ENCODE measurements at places on chromosomes 6 and 20.

DNA sequence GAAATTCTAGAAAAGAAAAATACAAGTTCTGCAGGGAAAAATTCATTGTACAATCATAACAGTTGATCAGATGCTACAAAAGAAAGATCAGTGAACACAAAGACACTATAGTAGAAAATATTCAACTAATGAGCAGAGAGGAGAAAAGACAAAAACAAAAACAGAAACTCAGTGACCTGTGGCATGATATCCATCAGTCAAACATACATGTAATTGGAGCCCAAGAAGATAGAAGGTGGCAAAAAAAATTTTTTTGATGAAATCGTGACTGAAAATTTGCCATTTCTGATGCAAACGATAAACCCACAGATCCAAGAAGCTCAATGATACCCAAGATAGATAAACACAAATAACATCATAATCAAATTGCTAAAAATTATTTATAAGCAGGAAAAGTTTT lies 13.1 kb upstream of the FOXQ1 start:
- DNase-seq = no peak

DNA sequence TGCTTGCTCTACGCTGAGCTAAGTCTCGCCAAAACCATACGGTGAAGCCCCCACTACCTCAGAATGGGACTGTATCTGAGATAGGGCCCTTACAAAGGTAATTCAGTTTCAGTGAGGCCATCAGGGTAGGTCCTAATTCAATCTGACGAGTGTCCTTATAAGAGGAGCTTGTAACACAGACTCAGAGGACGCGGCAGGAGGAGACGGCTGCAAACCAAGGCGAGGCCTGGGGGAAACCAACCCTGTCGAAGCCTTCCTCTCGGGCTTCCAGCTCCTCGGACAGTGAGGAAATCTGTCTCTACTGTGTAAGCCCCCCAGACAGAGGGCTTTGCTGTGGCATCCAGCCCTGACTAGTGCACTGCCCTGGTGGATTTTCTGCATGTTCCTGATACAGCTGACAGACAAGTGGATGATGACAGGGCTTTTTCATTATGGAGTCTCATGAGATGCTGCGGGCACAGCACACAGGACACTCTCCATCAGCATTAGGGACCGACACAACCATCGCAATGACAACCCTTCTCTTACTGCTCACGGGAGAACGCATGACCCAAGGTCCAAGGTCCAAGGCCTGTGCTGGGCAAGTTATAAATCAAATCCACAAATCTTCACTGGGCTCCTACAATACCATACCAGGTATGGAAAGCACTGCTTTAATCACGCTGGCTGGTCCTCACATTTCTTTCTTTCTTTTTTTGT lies 48.2 kb downstream of the SSR1 start:
- DNase-seq = no peak

- no peak for DNase-seq
Measured at GRCh38 chr6:137867685-137868509, 838 bp downstream of the TNFAIP3 start.

DNA sequence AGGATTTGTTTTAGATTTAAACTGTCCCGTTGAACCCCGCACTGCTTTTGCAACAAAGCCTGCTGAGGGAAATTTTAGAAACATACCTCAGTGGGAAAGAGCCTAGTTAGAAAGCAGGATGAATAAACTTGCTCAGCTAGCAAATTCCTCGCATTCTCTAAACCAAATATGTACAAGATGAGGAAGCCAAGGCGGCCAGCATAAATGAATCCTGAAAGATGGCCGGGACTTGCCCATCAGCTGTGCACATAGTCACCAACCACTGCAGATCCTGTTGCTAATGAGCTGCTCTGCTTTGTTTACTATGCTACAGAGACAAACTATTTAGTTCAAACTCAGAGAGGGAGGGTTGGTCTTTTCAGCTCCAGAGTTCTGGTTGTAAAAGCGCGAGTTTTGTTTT lies 49.0 kb downstream of the TMEM170B start:
- no peak for DNase-seq

- no peak for DNase-seq
Measured at GRCh38 chr6:106063448-106063850, 22.7 kb upstream of the PRDM1 start.

- peak; percentile 35 for DNase-seq
Measured at GRCh38 chr6:10951675-10952282, 64.9 kb downstream of the SYCP2L start.

DNA sequence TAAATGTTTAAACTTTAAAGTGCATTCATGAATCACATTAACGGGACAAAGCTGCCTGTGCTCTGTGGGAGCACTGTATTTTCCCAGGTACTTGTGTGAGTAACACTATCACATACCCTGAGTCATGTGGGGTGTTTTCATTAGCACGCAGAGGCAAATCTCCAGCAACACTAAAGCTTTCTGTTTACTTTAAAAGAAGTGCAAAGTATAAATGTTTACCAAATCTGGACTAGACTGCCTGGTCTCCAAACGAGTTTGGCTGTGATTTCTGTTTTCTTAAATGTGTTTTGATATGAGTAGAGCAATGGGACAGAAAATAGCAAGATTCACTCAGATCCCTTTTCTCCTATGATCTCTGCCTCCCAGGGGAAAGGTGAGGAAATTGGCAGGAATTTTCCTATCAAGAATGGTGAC lies 28.8 kb upstream of the RIPPLY2 start:
- no peak for DNase-seq

DNA sequence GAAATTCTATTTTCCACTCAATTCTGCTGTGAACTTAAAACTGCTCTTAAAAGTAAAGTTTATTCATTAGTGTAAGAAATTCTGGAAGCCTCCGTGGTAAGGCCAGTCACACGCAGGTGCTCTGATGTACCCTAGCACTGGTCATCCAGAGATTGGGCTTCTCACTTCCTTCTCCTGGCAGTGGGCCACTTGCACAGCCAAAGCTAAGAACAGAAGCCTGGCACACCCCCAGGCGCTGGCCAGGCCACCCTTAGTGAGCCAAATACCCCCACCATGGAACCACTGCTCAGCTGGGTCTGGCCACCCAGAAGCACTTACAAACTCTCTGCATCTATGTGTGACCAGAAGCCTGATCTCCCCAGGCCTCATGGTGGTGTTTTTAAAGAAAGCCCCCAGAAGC lies 35.3 kb upstream of the ARFGEF2 start:
- DNase-seq = no peak

DNA sequence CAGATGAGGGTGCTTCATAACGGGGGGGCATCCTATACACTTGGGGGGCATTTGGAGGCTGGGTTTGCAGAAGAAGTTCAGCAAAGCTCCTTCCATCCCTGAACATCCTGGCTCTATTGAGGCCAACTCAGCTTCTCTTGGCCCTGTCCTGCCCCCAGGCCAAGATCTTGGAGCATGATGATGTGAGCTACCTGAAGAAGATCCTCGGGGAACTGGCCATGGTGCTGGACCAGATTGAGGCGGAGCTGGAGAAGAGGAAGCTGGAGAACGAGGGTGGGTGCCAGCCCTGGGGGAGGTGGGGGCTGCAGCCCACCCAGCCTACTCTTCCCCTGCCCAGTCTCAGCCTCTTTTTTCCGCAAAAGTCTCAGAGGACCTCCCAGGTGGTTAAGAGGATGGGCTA lies 17.2 kb downstream of the GDAP1L1 start:
- no peak for DNase-seq

- no peak for DNase-seq
Measured at GRCh38 chr20:38917657-38918056, 8.6 kb upstream of the FAM83D start.

- DNase-seq = no peak
Measured at GRCh38 chr20:32089637-32090362, 19.7 kb upstream of the TM9SF4 start.

- no peak for DNase-seq
Measured at GRCh38 chr6:35023091-35024000, 117.8 kb downstream of the TCP11 start.

DNA sequence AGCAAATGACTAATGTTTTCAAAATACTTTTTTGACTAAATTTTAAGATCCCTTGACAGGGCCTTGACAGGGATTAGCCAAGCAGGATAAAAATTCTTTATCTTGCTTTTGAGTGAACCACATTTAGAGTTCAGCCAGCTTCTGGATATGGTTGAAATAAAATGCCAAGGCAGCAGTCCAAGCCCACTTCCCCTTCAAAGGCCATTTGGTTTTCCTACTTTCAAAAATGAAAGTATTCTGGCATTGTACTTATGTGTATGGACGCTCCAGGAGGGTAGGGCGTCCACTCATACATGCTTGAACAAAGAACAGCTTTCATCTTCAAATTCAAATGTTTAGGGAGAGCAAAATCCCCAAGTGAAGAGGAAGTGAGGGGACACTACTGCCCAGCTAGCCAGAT lies 82.3 kb upstream of the BCLAF1 start:
- no peak for DNase-seq

DNA sequence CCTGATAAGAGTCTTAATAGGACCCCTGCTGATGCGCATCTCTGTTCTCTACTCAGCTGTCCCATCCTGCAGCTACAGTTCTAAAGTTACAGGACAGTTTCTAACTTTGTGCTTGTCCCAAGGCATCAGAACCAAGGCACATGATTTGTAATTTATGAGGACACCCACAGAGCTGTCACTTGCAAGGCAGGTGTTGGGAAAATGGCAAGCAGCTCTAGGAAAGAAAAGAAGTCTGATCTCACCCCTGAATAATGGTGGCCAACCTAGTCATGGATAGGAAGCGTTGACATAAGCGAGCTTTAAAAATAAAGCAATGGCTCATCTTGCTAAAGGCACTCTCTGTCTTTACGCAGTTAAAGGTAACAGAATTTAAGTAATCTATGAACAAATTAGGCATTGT lies 127.6 kb upstream of the VGLL2 start:
- no peak for DNase-seq

DNA sequence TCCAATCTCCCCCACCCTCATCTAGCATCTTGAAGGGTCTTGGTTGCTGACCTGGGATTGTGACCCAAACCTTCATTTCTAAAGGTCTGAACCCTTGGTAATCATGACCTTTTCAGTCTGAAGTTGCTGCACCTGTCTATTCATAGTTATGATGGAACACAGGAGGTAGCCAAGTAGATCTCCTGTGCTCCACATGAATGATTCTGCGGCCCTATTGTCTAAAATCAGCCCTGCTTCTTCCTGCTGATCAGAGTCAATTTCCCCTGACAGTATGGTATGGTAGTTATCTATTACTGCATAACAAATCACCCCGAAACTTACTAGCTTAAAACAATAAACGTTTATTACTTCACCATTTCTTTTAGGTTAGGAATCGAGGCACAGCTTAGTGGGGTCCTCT lies 9.0 kb downstream of the OR2B6 start:
- DNase-seq = peak; percentile 11

- DNase-seq = no peak
Measured at GRCh38 chr6:119310486-119311036, 39.0 kb downstream of the MAN1A1 start.

DNA sequence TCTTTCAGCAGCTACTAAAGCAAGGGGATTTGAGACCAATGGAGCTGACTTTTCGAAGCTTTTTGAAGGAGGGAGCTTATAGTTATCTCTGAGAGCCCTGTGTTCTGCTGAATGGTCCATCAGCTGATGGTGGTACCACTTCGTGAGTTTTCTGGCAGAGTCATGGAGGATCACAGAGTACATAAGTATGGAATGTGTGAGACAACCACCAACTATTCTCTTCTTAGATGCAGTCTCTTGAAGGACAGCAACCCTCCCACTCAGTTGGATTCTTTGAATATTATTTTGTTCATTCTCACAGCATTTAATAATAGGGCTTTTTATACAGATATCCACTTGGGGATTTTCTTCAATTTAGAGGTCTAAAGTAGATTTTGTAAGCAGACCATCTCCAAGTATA lies 75.3 kb downstream of the ELOVL2 start:
- DNase-seq = no peak

DNA sequence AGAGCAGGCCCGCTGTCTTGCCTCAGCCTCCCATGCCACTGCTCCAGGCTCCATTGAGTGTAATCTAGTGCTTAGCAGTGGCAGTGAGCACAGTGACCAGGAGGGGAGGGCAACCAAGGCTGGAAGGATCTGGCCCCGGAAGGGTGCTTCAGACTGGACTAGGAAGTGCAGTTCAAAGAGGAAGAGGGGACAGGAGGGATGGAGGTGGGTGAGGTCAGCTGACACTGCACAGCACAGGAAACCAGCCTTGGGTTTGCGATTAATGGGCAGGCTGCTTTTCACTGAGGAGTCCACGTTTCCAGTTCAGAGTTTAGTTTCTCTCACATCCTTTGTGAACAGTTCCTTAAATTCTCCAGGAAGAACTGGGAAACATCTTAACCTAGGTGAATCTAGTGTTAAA lies 46.9 kb downstream of the CDS2 start:
- no peak for DNase-seq

DNA sequence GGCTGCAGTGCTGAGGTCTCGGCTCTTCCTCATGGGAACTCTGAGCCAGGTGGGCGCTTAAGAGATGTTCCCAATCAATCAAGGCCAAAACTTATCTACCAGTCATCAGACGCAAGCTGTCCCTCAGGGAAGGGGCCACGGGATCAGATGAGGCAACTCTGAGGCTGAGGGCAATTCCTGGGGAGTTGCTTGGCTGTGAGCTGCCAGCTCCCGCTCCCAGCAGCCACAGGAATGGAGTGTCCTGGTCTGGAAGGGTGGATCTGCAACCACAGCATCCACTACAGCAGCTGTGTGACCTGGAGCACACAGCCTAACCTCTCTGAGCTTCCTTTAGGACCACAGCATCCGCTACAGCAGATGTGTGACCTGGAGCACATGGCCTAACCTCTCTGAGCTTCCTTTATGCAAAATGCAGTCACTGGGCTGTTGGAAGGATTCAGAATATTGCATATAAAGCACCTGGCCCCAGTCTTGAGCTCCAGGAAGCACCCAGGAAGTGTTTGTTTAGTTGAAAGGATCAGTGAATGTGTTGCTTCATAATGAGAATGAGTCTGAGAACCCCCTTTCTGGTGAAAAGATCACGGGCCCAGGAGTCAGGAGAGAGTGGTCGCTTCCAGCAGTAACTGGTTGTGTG lies 60.9 kb downstream of the TFAP2C start:
- DNase-seq = no peak

DNA sequence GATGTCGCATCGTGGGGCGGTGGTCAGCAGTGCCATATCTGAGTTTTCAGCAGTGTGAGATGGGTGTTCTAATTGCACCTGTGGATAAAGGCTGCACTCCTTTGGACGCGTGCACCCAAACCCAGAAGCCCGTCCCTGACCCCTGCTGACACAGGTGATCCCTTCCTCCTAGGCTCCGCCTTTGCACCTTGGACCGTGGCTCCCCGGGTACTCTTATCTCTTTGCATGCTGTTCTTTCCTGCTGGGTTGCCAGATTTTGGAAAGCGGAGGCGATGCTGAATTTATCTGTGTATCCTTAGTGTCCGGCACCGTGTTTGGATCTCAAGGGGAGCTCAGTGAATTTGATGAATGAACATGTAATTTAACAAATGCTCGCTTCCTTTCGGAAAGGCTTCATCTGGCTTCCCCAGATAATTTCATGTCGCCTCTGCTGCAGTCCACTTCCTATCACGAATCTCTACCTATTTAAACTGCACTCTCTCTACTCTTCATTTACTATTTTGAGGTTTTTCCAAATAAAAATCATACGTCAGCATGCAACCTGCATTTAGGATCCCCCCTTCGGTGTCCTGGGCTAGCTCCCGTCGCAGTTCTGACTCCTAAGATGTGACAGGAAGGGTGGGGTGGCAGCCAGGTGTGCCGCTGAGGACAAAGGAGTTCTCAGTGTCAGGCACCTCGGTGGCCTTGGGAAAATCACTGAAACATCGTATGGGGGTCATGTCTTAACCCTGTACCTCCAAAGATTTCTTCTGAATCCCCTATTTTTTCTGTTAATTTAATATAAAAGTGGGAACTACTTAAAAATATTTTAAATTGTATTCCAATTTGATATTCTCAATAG lies 753 bp upstream of the PERP start:
- peak; percentile 44 for DNase-seq

- no peak for DNase-seq
Measured at GRCh38 chr6:154285826-154286225, 70.8 kb downstream of the IPCEF1 start.

- DNase-seq = no peak
Measured at GRCh38 chr20:57076951-57077350, 189.5 kb downstream of the BMP7 start.
